AG09319 (cell line): ENCODE measurements at places on chromosomes 4 and X.

- DNase-seq = no peak
Measured at GRCh38 chr4:11585506-11585905, 156.8 kb upstream of the HS3ST1 start.

GRCh38 chr4:113146876-113147358, 97.5 kb downstream of the ANK2 start:
- no peak for DNase-seq

DNA sequence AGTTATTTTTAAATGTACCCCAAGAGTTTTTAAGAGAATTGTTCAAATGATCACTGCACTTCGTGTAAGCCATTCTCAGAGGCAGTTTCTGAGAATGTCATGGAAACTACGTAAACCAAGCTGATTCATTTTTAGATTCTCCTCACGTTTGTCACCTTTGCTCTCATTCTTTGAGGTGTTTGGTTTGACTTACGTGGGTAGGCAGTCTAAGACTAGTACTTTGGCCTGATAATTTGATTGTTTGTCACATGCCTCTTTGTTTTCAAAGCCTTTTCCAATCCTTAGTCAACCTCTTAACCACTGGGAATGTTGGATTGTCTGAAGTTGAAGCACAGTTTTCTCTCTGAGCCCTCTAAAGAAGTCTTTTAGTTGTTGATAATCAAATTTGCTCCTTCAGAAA, 10.5 kb downstream of the SEPTIN11 start:
- DNase-seq = no peak

GRCh38 chr4:27176400-27176799, 315.8 kb downstream of the STIM2 start:
- peak; percentile 28 for DNase-seq

DNA sequence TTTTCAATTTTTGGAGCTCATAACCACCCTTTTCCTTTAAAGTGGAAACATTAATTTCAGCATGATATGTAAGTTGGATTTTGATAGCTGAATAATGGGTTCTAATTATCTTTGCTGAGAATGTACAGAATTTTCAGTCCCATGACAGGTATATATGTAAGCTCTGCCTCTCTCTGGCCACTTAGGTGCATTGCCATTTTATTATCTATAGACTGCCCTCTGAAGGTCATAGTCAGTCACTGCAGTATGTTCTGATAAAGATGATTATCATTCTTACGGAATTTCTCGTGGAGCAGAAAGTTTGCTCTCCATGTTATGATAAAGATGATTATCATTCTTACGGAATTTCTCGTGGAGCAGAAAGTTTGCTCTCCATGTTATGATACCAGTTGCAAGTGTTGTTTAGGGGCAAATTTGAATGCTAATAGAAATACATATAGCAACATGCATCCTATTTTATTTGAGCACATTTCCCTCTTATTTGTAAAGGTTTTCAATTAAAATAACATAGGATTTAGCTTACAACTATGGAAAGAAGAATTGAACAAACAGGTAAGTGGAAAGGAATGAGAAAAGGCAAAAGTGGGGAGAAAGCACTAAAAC, 10.4 kb downstream of the AFP start:
- peak; percentile 19 for DNase-seq

DNA sequence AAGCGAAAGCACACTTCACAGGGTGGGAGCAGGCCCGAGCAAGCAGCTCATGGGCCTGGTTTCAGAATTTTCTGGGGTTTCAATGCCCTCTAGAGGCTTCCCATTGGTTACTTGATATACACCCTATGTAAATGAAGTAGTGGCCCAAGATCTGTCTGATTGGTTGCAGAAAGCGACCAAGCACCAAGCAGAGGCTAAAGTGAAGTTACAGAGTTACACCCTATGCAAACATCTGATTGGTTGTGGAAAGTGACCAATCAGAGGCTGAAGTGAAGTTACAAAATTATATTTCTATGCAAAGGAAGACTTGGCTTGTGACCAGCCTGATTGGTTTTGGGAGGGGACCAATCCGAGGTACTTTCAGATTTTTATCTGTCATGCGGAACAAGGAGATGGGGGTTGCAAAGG, 8.2 kb downstream of the FHIP1A start:
- no peak for DNase-seq

DNA sequence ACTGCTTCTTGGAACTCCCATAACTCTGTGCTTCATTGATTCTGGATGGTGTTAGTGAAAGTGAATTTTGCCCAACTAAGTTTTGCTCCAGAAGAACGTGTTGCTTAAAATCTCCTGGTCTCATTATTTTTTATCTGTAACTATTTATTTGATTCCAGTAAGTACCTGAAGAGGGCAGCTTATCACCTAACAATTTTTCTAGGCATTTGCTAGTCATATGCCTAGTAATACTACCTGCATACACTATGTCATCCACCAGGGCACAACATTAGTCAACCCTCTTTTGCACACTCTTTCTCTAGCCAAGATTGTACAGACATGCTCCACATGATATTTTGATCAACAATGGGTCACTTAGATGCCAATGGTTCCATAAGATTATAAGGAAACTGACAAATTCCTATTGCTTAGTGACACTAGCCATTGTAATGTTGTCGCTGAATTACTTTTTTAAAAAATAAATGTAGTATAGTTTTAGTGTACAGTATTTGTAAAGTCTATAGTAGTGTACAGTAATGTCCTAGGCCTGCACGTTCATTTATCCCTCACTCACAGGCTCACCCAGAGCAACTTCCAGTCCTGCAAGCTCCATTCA, 499.9 kb upstream of the AADAT start:
- DNase-seq = no peak

- DNase-seq = no peak
Measured at GRCh38 chr4:39004758-39005157, 27.5 kb downstream of the TMEM156 start.

DNA sequence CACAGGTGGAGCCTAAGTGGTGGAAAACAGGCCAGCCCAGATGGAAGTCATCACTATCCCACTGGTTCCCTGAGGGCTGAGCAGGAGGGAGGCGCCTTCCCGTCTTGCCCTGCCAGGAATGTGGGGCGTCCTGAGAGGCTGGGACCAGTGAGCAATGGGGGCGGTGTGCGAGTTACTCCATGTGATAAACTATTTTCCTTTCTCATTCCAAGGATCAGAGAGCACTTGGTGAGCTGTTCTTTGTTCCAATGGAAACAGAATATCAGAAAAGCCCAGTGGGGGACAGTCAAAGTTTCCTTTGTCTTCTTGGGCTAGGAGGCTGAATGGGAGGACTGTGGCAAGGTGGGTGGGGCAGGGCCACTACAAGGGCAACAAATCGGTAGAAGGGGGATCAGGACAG, 86.2 kb downstream of the NHSL2 start:
- DNase-seq = no peak

GRCh38 chr4:83335701-83336100, 1.1 kb upstream of the HPSE start:
- DNase-seq = no peak

DNA sequence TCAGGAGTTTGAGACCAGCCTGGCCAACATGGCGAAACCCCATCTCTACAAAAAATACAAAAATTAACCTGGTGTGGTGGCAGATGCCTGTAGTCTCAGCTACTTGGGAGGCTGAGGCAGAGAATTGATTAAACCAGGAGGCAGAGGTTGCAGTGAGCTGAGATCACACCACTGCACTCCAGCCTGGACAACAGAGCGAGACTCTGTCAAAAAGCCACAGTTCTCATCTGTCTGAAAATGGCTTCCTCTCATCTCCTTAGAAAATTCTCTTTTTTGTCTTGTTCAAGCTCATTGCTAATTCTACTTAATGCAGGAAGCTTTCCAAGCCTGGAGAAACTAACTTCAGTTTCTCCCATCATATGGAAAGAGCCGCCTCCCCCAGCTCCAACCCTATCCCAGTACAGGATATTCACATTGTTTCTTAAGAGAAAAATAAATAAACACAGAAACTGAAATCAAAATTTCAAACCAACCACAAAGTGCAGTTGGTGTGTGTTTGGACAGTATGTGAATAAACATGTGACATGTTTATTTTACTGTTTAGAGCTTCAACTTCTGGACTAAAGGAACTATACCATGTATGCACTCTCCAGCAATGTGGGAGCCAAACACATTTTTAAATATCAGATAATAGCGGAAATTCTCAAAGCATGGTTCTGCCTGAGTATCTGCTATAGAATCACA, 55.0 kb upstream of the GAB1 start:
- DNase-seq = no peak

- DNase-seq = no peak
Measured at GRCh38 chr4:42643685-42644084, 13.2 kb downstream of the ATP8A1 start.

DNA sequence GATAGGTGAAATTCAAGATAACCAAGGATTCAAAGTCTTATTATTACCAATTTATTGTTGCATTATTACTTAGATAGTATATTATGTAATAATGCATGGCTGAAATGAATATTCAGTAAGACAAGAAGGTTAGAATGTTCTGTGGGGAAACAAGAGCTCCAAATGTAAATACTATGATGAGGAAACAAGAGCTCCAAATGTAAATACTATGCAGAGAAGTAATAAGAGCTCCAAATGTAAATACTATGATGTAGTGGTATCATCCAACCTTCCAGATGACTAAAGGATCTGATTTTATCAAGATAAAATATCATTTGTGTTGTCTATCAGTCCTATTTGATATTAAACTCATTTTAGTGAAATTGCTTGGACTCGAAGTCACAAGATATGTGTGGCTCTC, 82.2 kb upstream of the PCDH18 start:
- DNase-seq = no peak

DNA sequence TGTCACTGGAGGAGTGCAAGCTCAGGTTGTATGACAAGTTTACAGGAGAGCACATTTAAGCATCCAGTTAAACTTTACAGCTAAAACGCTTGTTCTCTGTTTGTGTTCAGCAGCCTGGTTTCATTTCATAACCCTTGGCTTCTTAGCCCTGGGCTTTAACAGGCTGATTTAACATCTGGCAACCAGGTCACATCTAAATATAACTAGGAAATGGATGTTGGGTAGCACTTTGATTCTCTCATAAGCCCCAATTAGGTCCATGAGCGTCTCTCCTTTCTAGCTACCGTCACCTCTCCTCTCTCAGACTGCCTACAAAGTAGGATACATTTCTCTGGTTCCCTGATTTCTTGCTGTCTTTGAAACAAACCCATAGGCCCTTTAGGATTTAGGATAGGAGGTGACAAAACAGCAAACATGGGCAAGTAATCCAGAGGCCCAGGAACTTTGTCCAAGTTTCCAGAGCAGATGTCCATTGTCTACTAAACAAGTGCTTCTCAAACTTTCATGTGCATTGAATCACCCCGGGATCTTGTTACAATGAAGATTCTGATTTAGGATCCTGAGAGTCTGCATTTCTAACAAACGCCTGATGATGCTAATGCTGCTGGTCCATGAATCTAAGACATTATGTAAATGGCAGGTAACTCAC, 22.5 kb downstream of the OTUD6A start:
- no peak for DNase-seq

DNA sequence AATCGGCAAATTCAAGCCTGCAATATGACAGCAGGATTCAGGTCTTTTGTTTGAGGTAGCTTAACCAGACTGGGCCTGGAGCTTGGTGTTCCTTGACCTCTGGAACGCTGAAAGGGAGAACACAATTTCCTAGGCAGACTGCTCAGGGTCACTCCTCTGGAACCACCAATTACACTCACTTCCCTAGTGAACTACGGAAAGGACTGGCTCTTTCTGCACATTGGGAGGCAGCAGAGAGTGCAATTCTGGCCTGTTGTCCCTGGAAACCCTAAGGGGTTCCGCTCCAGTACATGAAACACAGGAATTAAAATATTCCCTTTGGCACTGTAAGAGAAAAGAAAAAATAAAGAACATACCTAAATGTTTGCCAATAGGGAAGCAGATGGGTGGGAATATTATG, 58.6 kb downstream of the GPC3 start:
- no peak for DNase-seq

- no peak for DNase-seq
Measured at GRCh38 chr4:140047017-140047640, 106.9 kb downstream of the MAML3 start.

- DNase-seq = no peak
Measured at GRCh38 chr4:113708250-113708649, 53.3 kb downstream of the CAMK2D start.

DNA sequence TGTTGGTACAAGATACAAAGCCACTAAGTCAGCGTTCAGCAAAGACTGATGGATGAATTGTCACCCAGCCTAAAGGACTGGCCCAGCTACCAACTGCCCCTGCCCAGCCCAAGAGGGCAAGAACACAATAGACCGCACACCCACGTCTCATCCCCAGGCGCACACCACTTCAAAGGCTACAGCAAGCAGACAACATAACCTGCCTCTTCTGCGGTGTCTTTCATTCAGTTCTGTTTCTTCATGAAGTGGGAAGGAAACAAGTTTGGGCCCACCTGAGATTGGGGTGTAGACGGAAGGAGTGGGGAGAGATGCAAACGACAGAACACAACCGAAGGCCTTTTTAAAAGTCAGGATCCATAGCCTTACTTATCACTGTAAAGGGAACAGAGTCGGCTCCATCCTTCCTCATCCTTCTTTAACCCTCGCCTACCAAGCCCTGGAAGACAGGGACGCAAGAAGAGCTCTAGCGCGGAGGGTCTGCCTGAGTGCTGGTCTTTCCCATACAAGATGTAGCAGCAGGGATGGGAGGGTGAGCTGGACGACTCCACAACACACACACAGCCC, 691 bp downstream of the SCARB2 start:
- DNase-seq = no peak

DNA sequence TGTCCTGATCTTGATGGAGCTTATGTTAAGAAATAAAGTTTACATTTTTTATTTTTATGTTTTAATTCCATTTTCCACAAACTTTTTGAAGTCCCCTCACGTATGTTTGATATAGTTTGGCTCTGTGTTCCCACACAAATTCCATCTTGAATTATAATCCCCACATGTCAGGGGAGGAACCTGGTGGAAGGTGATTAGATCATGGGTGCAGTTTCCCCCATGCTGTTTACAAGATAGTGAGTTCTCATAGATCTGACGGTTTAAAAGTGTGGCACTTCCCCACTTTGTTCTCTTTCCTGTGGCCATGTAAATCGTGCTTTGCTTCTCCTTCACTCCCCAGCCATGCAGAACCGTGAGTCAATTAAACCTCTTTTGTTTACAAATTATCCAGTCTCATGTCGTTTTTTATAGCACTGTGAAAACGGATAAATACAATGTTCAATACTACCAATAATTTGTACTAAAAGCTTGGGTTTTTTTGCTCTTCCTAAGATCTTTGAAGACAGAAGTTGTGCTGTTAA, 89.8 kb downstream of the PAPSS1 start:
- no peak for DNase-seq
